ENCODE measurements at places on chromosomes 7 and 10.

GRCh38 chr7:100829150-100829716 is 1.9 kb upstream of the EPHB4 start:
- no peak for DNase-seq

DNA sequence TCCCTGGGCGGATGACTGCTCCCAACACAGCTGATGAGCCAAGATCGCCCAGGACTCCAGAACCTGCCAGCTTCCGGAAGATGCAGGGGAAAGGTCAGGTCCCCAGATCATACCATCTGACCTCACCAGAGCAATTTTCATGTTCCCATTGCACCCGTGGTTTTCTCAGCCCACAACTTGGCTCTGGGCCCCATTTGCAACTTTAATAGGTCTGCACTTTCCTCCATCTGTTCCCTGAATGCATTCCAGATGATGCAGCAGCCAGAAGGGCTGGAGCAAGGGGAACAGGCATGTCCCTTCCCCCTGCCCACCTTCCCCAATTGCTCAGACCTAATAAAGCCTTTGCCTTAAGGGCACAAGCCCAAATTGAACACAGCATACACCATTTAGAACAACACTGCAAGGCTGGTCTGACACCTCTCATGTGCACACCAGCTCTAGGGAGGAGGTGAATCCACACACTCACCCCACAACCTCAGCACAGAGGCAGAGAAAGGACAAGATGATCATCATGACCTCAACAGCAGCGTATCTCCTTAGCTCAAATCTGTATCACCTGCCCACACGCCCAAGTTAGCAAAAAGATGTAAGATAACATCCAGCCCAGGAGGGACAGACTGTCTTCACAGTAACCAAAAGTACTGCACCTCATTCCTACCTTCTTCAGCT is 87.5 kb downstream of the PLXNA4 start:
- no peak for DNase-seq

- DNase-seq, result no peak
Measured at GRCh38 chr7:132024290-132024689, 467.9 kb upstream of the PODXL start.

DNA sequence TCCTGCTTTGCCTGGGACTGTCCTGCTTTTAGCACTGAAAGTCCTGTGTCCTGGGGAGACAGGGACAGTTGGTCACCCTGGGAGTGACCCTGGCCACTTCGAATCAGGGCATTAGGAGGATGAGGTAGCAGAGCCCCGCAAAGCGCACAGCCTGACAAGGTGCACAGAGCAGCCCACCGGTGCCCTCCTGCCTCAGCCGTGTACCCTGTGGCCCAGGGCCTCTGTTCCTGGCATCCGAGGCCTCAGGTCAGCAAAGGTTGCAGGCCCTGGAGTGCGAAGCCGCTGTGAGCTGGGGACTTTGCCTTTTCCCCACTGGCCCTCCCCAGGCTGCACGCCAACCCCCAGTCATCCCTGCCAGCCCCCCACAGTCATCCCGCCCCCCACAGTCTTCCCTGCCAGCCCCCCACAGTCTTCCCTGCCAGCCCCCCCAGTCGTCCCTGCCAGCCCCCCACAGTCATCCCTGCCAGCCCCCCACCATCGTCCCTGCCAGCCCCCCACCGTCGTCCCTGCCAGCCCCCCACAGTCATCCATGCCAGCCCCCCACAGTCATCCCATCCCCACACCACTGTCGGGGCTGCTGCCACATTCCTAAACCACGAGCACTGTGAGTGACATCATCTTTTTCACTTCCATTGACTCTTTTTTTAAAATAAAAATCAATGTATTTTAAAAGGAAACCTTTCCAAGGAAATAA is 91.8 kb downstream of the RGS10 start:
- DNase-seq, result no peak

DNA sequence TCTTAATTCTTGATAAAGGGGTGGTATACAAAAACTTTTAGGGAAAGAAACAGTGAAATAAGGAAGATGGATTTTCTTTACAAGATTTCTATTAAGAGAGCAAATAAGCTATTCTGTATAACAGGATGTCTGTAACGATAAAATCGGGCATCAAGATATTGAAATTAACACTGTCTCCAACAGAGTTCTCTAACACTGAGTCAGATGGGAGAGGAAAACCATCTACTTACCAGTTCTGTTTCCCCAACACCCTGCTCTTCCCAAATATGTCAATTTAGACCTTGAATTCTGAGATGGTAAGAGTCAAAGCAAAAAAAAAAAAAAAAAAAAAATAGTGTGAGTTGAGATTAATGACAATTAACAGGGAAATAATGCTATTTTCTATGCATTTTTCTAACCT is 23.0 kb downstream of the SMURF1 start:
- no peak for DNase-seq

DNA sequence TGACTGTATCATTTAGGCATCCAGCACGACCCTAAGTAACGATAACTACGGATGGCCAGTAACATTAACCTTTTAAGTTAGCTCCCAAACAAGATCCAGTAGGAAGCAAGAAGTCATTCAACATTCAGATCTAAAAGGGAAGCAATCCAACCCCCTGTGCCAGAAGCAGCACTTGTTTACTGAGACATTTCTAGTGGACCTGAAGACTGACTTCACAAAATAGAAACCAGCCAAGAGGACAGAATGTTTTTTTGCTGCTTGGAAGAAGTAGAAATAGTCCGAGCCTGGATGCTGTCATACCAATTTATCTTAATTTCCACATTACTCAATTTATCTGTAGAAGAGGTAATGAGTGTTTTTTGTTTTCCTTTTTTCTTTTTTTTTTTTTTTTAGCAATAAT is 88.0 kb upstream of the CTTNBP2 start:
- DNase-seq, result no peak

DNA sequence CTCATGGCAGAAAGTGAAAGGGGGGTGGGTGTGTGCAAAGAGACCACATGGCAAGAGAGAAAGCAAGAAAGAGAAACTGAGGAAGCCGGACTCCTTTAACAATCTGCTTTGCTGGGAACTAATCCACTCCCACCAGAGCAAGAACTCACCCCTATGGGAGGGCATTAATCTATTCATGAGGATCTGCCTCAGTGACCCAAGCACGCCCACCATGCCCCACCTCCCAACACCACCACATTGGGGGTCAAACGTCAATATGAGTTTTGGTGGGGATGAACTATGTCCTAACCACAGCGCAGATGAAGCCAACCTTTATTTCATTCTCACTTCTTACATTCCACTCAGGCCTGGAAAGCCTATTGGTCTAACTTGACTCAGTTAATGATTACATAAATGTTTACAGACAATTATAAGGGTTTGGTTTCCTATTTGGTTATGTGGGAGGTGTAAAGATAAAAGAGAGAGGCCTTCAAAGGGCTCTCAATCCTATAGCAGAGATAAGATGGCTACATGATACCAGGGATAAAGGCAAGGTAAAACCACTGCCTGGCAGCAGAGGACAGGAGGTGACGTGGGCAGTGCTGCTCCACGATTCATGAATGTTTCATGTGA is 601.8 kb downstream of the PARD3 start:
- no peak for DNase-seq

GRCh38 chr10:75778665-75779064 is 347.2 kb downstream of the LRMDA start:
- DNase-seq, result no peak

GRCh38 chr7:96621932-96622331 is 87.7 kb downstream of the SEM1 start:
- no peak for DNase-seq

DNA sequence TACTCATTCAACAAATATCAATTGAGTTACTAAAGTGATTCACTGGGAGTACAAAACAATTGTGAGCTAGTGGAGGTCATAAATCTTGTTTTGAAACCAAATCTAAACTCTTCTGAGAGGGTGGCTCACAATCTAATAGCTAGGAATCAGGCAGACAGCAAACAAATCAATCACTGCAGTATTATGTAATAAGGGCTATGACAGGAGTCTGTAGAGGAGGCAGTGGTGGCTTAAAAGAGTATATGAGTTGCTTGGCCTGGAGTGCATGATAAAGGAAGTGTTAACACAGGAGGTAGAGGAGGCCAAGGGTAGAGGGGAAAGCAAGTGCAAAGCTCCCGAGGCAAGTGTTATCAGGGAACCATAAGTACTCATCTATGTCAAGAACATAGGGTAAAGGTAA is 16.5 kb downstream of the MYPN start:
- no peak for DNase-seq

- no peak for DNase-seq
Measured at GRCh38 chr10:106078895-106079576, 1085.5 kb downstream of the SORCS1 start.

DNA sequence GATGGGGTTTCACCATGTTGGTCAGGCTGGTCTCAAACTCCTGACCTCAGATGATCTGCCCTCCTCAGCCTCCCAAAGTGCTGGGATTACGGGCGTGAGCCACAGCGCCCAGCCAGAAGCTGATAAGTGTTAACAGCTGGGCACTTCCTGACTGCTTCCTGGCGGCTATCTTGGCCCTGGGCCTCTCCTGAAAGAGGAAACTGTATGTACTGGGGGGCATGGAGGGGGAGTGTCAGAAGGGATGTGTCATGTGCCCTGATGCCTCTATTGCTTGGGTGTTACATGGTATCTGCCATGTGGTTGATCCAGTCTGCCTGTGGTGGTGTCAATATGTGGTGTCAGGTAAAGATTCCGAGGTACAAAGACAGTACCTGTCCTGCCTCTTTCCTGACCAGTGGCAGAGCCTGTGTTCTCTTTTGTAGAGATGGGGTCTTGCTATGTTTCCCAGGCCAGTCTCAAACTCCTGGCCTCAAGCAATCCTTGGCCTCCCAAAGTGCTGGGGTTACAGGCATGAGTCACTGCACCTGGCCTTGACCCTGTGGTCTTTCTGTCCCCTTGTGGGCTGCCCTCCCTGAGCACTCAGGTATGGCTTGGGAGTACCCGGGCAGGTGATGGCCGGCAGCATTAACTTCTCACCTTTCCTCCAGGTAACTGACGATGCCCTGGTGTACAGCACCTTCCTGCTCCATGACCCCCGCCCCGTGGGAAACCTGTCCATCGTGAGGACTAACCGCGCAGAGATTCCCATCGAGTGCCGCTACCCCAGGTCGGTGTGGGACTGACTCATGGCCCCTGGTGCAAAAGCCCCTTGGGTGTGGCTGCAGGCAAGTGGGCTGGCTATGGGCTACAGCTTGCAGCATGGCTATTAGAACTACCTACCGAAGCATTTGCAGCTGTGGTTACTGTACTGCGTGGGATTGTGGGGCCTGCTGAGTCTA is 4.4 kb downstream of the ZP3 start:
- DNase-seq, result no peak

- DNase-seq, result no peak
Measured at GRCh38 chr10:104300002-104300735, 31.2 kb downstream of the GSTO2 start.

GRCh38 chr10:9239298-9239697 is 1184.8 kb downstream of the GATA3 start:
- DNase-seq, result no peak

DNA sequence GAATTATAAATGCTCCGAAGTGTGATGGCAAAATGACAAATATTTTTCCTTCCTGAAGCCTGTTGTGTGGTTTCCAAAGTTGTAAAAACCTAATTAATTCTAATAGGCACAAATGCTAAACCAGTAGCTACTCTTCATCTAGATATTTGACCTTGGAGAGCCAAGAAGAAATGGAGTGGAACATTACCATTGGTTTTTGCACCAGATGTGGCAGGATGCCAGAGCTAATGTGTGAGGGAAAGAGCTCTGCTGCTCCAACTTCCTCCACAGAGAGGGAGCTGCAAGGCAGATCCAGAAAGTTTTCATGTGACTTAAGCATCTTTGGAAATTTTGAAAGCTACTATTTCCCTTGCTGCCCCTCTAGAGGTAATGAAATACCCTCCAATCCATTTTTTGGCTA is 65.1 kb upstream of the HPS1 start:
- no peak for DNase-seq

DNA sequence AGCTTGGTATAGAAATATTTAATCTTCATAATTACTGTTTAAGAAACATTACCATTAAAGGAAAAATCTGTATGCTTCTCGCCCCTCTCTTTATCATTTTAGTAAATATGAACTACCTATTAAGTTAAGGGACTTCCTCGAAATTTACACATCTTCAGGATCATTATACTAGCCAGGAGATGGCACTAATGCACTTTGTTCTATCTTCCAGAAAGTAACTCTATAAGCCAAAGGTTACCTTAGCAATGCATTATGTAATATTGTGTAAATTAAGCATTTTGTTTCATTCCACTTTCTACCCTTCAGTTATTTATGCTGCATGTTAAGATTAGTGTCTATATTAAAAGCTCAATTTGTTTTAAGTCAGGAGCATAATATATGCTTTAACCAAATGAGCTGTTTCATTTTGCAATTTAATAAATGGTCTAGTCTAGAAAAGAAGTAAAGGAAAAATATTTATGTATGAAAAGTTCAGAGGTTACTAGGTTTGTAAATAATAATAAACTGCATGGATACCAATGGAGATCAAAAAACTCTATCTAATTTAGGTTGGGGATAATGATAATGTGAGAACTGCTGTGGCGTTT is 128.5 kb downstream of the ANKRD7 start:
- DNase-seq, result no peak

DNA sequence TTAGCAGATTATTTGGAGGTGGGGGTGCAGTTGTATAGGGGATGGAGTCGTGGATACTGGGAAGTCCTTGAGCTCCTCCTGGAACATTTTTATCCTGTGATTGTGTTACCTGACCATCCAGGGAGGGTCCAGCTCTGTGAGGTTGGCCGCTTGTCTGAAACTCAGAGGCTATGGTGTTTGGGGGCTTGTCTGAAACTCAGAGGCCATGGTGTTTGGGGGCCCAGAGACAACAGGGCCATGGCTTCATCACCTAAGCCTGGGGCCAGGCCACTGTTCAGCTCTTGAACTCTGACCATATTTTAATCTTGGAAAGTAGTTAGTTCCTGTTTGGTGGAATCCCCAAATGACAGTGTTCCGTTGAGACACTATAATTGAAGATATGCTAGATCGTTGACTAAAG is 66.1 kb downstream of the TRRAP start:
- no peak for DNase-seq

GRCh38 chr10:110002801-110003523 is 4.8 kb upstream of the ADD3 start:
- DNase-seq, result no peak

- no peak for DNase-seq
Measured at GRCh38 chr10:79327090-79327457, 20.2 kb upstream of the PPIF start.

DNA sequence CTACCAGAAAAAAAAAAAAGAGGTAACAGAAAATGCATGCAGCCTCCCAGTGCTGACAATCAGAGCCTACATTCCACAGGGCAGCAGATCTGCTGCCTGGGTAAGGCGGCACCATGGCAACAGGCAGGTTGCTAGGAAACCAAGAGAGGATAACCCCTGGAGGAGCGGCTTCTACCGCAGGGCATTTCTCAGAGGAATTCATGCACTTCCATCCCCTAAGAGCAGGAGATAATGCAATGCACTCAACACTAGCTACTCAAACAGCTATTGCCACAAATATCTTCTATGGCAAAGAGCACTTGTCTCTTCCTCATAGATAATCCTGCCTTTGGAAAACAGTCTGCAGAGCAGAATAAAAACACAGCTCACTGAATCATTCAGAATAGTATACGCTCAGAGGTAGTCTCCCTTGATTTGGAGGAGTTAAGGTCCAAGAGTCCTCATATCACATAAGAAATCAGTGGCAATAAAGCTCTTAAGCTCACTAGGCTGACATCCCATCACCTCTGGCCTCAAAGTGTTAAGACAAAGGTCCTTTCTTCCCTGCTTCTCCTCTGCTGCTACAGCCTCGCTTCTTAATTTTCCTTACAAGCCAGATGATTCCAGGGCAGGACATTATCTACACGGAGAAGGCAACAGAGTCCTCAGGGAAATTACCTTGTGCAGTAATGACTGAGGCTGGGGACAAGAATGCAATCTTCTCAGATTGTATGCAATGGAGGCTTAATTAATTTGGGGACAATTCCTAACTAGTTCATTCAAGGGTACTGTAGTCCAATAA is 10.7 kb downstream of the PSAP start:
- DNase-seq, result no peak

Measured in activated naive CD4-positive, alpha-beta T cell treated with Interleukin-2 at 50 U/mL for 16 hours (primary cell).